ENCODE measurements at places on chromosomes 5 and 9.

DNA sequence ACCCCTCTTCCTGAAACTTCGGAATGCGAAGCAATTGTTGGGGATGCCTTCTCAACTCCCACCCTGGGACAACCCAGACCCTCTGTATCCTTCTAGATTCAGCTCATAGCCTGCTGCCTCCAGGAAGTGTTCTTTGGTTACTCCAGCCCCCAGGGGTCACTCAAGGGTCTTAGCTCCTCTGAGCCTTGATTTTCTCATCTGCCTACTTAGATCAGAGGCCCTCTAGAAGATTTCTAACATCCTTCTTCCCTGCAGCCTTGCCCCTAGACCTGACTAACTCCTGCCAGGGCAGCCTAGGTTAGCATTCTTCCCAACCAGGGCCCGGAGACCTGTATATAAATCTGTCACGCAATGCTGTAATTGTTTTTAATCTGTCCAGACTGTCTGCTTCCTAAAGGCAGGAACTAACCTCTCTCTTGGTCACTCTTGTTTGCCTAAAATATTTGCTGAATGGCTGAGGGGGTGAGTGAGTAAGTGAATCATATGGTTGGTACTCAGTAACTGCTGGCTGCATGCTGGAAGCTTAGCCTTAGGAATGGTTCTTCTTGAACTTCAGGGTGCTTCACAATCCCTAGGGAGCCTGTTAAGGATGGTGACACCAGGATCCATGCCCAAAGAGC lies 8.2 kb downstream of the GALNT10 start:
- DNase-seq = no peak

- no peak for DNase-seq
Observed at GRCh38 chr9:35675732-35676392, 2.1 kb downstream of the CA9 start.

GRCh38 chr9:87427851-87428506 lies 69.7 kb upstream of the DAPK1 start:
- DNase-seq = no peak

DNA sequence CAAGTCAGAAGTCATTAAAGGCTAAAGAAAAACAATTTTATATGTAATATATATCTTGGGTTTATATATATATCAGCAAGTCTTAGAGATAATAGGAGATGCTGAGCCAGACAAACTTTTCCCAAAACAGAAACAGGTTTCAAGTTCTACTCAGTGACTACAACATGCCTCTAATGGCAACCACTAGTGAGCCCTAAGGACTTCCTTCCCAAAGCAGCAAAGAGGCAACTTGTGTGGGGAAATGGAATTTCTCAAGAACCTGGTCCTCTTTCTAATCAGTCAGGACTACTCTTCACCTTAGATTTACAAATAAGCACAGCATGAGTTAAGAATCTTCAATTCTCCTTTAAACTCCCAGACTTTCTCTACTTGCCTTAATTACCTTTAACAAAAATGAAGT lies 17.6 kb downstream of the RNF38 start:
- no peak for DNase-seq

DNA sequence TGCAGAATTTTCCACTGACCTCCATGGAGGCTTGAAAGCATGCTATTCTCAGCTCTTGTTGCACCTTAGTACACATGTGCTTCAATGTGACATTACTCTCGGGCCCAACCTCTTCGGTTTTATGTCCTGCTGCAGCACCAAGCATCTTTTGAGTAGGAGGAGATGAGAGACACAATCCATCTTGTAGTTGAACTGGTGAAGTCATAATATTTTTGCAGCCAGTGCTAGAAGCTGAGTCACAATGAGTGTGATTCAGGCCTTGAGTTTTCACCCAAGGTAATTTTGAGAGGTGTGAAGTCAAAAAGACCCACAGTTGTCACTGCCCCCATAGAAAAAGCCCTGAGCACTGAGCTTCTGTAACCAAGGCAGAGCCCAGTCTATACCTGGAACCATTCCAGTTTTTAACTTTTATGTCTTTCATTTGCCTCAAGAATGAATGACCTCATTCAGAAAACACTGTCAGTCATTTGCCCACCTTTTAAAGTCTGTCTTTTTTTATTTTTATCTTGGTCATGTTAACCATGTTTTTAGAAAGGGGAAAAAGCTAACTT lies 117.7 kb downstream of the ZNF462 start:
- no peak for DNase-seq

DNA sequence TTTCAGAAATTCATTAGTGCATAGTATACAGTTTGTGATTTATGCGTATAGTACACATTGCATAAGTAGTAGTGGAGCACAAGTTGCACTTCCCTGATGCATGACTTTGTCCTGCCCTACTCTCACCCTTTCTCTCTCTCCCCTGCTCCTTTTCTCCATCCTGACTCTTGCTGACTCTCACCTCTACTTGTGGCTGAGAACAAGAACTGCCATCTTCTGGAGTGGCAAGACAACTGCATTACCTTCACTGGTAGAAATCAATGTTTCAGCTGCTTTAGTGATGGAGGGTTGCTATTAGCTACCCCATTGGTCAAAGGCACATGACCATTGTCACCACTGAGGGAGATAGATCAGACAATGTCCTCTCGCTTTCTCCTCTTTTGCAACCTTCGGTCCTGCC lies 26.9 kb downstream of the SPEF2 start:
- no peak for DNase-seq

DNA sequence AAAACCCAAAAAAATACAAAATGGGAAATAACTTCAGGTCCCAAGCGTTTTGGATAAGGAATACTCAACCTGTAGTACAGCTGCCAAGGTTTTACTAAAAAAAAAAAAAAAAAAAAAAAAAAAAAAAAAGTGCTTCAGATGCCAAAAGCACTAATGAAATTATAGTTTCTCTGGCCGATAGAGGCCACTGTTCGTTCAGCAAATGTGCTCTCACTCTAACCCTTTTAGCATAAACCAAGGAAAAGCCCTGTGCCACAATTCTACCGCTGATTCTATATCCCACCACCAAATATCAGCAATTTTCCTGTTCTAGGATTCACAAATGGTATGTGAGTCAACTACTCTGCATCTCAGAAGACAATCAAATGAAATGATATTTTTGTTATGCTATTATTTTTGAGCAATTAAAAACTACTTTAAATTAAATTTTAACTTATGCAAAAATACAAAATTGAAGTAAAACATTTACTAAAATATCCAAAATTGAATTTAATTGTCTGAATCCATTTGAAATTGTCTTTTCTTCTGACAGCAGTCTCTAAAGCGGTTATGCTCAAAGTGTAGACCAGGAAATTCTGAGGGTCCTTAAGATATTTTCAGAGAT lies 79.8 kb downstream of the RICTOR start:
- no peak for DNase-seq

- no peak for DNase-seq
Observed at GRCh38 chr5:65133477-65134110, 348.1 kb downstream of the ADAMTS6 start.

GRCh38 chr9:34506623-34507022 lies 16.2 kb downstream of the ENHO start:
- no peak for DNase-seq

GRCh38 chr5:98789029-98789428 lies 15.6 kb downstream of the RGMB start:
- DNase-seq = no peak

- DNase-seq = no peak
Observed at GRCh38 chr9:96858670-96859069, 4.4 kb upstream of the ZNF782 start.

- DNase-seq = no peak
Observed at GRCh38 chr9:126147186-126147935, 179.3 kb upstream of the MVB12B start.

DNA sequence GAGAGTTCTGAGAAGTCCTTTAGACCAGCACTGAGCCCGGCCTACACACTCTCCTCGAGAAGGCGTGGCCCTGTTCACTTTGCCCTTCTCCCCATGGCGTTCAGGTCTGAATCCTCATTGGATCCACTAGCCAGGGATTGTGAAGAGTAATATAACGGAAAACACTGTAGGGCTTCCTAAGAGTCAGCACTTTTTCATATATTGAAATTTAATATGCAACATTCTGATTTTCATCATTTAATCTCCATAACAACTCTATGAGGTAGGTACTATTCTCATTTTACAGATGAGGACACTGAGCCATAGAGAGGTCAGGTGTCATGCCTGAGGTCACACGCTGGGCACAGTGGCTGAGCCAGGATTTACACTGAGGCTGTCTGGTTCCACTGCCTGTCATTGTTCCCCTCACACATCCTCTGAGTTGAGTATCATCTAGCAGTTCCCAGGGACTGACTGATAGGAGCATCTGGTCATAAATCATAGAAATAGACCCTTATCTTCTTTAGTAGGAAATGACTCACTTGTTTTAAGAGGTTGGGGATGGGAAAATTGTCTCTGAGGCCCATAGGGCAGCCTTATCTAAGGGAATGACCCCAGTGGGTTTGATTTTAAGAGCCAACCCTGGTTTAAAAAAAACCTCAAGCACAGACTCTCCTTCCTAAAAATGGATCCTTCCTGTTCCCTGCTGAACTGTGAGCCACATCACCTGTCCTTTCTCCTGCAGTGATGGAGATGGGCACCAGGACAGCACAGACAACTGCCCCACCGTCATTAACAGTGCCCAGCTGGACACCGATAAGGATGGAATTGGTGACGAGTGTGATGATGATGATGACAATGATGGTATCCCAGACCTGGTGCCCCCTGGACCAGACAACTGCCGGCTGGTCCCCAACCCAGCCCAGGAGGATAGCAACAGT lies 41.2 kb downstream of the THBS4 start:
- DNase-seq = no peak

DNA sequence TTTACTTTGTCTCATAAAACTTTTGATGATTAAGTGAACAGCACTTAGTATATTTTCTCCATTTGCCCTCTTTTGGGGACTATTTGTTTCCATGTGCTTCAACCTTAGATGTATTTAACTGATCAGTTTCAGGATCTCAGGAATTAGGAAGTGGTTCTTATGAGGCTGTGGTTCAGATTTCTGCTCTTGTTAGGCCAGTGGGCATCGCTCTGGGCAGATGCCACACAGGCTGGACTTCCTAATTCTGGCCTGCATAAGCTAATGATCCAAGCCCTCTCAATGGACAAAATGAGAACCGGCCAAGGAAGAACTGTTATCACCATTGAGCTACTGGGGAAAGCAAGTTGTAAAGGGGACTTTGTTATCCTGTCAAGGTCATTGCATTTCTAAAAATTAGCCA lies 6.9 kb downstream of the ARHGAP26 start:
- no peak for DNase-seq

GRCh38 chr9:20945269-20945668 lies 86.2 kb downstream of the HACD4 start:
- DNase-seq = no peak

GRCh38 chr9:133960568-133961129 lies 31.5 kb downstream of the VAV2 start:
- DNase-seq = no peak

DNA sequence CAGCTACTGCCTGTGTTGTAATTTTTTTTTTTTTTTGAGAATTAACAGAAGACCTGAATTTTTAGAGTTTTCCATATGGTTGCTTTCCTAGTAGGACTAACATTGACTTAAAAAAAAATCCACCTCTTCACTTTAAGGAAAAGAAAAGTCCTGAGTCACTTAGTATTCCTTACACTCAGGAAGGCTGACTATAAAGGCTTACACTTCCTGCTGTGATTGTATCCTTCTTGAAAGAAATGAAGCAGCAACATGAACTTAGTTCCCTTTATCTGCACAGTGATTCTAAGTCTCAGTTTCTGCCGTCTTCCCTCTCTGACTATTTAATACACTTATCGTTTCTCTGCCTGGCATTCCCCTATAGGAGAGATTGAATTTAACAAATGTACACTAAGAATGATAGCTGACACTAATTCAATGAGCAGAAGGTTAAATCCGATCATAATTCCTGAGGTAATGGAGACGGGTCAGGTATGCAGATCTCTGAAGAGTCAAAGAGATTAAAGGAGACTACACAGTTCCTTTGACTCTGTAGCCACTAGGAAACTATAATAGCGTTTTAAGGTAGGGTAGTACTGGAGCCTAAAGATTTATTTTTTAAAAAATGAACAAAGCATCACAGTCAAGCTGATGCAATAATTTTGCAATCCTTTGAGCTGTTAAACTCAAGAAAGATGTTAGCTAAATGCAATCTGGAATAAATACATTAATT lies 185.1 kb upstream of the ELAVL2 start:
- DNase-seq = no peak

DNA sequence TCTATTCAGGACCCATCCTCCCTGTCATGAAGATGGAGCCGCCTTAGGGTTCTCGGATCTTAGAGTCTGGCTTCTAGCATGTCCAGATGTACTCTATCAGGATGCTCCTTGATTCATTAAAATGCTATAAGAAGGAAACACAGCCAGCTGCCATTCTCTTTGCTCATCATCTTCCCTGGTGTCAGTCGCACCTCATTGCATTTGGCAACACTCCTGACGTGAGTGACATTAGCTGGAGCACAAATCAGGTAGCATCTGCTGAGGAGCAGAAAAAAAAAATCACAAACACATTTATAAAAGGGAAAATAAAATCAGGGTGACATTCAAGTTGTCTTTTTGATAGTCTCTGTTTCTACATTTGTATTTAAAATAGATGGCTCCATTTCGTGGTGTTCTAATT lies 226.1 kb upstream of the NMUR2 start:
- no peak for DNase-seq

DNA sequence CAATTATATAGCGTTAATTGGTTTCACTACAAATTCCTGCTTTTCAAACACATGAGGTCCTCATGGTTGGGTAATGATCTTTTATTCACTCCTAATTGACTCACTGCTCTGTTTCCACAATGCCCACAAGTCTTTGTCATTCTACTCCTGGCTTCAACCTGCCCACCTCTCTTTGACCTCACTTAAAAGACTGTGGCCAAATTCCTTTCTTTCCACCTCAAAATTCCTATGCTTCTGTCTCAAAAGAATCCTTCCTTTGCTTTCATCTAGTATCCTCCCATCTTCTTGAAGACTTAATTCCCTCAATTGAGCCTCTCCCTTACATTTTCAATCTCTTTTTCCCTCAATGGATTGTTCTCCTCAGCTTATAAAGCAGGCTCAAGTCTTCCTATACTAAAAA lies 4.9 kb downstream of the APBA1 start:
- no peak for DNase-seq

- no peak for DNase-seq
Observed at GRCh38 chr5:59956130-59956783, 62.7 kb upstream of the PDE4D start.

DNA sequence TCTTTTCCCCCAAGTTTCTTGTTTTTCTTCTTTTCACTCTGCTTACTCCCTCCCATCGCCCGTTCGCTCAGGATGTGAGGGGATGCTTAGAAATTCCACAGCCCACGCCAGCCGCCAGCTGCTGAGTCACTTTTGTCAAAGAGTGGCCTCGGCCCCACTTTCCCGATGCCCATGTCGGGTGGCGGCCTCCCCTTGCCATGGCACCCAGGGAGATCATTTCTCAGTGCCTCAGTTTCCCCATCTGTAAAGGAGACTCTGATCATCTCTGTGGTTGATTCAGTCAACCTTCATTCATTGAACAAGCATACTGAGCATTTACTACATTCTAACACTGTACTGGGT lies 353 bp upstream of the PDGFRB start:
- DNase-seq = no peak

DNA sequence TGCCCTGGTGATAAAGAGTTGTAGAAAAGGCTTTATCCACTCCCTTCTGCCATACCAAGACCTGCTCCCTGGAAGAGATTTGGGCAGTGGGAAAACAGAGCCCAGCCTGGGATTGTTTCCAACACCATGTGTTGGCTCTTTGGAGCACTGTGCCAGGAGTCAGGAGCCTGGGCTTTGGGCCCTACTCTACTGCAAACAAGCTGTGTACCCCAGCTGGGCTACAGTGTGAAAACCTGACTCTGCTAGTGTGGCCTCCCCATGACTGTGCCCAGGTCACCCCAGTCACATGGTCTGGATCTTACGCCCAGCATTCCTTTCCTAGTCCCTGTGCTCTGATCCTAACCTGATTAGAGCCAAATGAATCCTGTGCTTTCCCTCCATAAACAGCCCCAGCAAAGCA lies 39.3 kb upstream of the SHB start:
- DNase-seq = no peak

Measured in SIG-M5 (cell line).